SK-N-DZ (cell line): ENCODE measurements at places on chromosomes 6 and 20.

DNA sequence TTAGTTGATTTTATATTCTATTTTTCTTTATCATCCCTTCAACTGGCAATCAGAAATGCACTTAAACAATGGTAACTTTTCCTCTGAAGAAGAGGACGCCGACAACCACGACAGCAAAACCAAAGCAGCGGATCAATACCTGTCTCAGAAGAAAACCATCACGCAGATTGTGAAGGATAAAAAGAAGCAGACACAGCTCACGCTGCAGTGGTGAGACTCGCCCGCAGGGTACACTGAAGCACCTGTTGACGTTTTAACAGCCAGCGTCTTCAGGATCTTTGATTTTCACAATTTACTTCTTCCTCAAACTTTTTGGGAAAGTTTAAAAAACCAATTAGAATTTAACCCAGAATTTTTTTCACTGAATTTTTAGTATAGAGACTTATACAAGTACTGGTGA is 701 bp downstream of the RFX6 start:
- no peak for DNase-seq

DNA sequence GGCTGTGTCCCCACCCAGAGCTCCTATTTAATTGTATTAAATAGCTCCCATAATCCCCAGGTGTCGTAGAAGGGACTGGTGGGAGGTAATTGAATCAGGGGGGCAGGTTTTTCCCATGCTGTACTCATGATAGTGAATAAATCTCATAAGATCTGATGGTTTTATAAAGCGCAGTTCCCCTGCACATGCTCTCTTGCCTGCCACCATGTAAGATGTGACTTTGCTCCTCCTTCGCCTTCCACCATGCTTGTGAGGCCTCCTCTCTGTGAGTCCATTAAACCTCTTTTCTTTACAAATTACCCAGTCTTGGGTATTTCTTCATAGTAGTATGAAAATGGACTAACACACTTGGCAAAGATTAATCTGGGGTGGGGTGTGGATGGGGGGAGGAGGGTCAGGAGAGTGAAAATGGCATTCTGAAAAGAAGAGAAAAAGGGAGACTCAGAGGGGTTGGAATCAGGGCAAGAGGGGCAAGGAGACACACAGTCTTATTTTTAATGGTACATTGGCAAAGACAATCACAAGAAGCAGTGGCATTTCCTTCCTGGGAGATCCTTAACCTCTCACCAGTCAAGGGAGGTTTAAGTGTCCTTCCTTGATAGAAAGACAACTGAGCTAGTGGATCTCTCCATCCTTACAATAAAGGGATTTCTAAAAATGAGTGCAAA is 37.5 kb upstream of the NOX3 start:
- DNase-seq = no peak

GRCh38 chr20:53569606-53570307 is 23.9 kb downstream of the ZNF217 start:
- no peak for DNase-seq

- DNase-seq = no peak
These were observed 216.8 kb downstream of the TAF4 start for GRCh38 chr20:61848851-61849250.

- DNase-seq = no peak
These were observed 140.2 kb downstream of the CD164 start for GRCh38 chr6:109242029-109242428.

GRCh38 chr6:3683331-3683730 is 68.2 kb downstream of the PXDC1 start:
- no peak for DNase-seq

GRCh38 chr6:146027586-146028251 is 1.1 kb upstream of the GRM1 start:
- DNase-seq = peak; percentile 60

DNA sequence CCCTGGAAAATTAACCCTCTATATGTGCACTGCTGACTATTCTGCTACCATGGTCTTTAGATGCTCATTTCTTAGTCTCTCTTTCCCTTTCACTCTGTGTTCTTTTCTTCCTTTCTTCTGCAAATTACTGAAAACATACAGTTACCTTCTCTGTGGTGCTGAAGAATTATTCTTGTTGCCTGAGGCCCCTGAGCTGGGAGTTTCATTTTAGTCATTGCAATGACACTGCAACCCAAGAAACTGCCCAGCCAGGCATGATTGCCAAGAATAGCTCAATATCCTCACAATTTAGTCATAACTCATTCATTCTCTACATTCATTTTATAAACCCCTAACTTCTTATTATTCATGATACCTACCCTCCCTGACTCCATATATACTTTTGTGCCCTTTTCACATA is 245.8 kb upstream of the RAB32 start:
- DNase-seq = no peak

GRCh38 chr6:165439928-165440554 is 130.6 kb upstream of the C6orf118 start:
- DNase-seq = peak; percentile 45

DNA sequence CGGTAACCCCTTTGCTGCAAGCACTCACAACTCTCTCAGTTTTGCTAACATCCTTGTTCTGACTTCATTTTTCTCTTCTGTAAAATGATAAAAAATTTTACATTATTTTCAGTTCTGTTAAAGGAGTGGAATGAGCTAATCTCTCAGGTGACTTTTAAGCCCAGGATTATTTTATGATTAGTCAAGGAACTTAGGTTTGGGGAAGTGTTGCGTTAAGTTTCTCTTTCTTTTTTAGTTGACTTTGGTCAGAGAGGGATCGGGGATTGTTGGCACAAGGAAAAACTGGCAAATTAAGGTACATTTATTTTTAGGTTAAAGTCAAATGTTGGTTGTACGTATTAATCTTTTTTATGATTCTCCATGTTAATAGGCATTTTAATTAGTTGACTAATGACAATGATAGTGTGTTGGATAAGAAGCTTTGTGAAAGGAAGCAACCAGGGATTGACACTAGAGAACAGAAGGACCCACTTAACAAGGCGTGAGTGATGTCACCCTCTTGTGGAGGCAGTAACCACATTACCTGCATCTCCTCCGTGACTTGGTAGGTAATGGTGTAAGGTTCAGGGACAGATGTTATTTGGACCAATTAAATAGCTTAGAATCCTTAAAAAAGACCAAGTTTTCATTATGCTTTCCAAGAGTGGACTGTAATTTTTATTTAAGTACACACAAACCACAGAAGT is 31.6 kb downstream of the CD83 start:
- DNase-seq = no peak

- DNase-seq = no peak
These were observed 12.5 kb upstream of the TREM1 start for GRCh38 chr6:41298785-41299502.

GRCh38 chr6:28980137-28980851 is 24.8 kb downstream of the ZNF311 start:
- no peak for DNase-seq

DNA sequence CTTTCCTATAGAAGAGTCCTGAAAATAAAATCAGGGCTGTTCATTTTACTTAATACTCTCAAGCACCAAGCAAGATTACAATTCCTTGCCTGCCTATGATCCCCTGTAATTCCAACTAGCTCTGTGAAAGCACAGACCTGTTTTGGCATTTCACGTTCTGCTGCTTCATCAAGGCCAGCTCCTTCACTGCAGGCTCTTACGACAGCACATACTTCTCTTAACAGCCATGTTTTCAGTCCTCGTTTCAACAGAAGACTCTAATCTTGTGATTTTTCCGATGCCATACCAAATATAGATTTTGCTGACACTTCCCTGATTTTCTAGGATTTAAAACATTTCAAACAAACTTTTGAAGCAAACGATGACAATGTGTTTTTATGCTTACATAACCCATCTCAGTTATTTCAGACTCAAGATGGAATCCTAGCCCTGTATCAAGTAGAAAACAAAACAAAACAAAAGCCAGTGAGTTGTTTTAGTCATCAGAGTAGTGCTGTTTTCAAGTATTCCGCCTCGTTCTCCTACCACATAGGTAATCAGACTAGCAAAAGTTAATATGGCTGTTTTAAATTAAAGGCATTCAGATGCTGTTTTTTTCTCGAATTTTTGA is 616.5 kb upstream of the CITED2 start:
- no peak for DNase-seq

DNA sequence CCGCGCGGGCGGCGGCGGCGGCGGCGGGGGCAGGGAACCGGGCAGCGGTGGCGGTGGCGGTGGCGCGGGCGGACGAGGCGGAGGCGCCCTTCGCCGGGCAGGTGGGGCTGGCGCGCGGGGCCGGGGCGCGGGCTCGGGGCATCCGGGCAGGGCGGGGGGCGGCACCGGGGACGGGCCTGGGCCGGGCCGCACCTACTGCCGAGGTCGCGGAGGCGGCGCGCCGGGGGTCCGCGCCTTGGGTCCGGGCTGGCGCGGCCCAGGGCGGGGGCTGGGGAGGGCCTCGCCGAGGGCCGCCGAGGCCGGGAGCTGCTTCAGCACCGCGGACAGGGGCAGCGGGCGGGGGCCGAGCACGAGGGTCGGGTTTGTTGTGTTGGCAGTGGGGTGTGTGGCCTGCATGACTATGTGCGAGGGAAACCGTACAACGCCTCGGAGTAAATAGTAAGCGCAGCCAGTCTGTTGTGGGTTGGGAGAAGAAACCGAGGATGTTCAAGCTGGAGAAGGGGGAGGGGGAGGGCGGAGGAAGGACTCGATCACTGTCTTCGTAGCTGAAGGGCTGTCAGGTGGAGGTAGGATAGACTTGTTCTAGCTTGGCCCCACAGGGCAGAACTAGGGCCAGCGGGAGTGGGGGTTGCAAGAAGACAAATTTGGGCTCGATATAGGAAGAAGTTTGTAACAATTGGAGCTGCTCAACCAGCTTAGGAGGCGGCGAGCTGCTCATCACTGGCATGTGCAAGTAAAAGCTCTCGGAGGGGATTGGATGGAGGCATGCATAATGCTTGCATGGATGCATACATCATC is 593 bp downstream of the MMP24 start:
- peak; percentile 63 for DNase-seq

DNA sequence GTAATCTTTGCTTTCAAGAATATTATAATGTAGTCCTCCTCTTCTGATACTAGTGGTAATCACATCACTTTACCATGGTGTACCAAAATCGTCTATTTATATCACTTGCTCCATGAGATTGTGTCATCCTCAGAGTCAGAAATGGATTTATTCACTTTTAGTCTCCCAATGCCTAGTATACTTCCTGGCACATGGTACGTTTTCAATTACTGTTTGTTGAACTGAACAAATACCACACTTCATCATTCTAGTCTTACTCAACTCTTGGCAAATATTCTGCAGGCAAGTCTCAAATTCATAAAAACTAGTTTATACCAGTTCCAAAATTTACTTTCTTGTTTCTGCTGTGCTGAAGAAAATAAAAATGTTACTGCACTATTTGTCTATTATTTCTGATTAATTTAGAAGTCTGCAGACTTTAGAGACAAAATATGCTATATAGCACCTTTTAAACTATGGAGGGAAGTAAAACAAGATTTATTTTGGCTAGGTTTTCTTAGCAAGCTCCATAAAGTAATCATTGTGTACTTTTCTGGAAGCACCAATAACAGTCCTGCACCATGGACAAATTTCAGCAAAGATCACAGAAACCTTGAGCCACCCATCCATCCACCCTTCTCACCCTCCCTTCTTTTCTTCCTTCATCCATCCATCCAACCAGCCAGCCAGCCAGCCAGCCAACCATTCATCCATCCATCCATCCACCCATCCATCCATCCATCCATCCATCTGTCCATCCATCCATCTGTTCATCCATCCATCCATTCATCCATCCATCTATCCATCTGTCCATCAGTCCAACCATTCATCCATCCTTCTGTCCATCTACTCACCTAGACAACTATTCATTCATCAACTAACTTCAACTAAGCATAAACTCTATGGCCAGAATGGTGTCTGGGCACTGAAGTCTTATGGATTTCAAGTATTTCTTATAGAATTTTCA is 102.1 kb upstream of the STMND1 start:
- no peak for DNase-seq

- DNase-seq = no peak
These were observed 19.1 kb downstream of the PCK1 start for GRCh38 chr20:57579898-57580447.
